Stomach (tissue), 19 donors: ENCODE measurements at places on chromosomes 6 and 20. TPM values are rescaled to one million over a fixed set of nuclear protein-coding genes. Genes with fewer than 3 reads are reported as not detected.

Gene WFDC10A
- polyA plus RNA-seq = not detected

Gene TBC1D32
- 0.46 TPM for polyA plus RNA-seq

Gene KCNQ5
- polyA plus RNA-seq = 0.12 TPM

DNA sequence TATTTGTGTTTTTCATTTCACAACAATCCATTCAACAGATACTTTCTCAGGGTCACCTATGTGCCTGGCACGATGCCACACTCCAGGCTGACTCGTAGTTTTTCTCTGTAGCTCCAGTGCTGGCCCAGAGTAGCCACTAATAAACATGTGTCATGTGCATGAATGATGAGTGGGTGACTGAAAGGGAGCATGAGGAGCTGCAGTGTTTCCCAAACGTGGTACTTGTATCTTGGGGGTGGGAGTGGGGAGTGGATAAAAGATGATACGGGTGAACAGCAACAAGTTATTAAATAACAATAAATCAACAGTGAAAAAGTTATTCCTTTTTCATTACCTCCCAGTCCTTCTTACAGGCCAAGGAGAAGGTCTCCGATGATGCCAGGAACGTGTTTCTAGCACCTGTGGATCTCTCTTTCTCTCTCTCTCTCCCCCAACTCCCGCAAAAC is 17.1 kb downstream of the SRXN1 start:
- no peak for DNase-seq

Gene SLC4A11
- polyA plus RNA-seq = 0.87 TPM
